ENCODE measurements at places on chromosomes 3 and 15.

GRCh38 chr3:189419038-189419437 lies 212.2 kb upstream of the TP63 start:
- DNase-seq = no peak

GRCh38 chr3:64185436-64185835 lies 39.8 kb downstream of the PRICKLE2 start:
- no peak for DNase-seq

DNA sequence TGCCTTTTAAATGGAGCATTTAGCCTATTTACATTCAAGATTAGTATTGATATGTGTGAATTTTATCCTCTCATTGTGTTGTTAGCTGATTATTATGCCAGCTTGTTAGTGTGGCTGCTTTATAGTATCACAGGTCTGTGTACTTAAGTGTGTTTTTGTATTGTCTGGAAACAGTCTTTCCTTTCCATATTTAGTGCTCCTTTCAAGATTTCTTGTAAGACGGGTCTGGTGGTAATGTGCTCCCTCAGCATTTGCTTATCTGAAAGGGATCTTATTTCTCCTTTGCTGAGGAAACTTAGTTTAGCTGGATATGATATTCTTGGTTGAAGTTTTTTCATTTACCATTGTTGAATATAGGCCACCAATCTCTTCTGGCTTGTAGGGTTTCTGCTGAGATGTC lies 549.0 kb downstream of the EPHA3 start:
- DNase-seq = no peak

- no peak for DNase-seq
These were observed 466 bp upstream of the HCN4 start for GRCh38 chr15:73369154-73369694.

- no peak for DNase-seq
These were observed 207.5 kb downstream of the SATB1 start for GRCh38 chr3:18217507-18218174.

DNA sequence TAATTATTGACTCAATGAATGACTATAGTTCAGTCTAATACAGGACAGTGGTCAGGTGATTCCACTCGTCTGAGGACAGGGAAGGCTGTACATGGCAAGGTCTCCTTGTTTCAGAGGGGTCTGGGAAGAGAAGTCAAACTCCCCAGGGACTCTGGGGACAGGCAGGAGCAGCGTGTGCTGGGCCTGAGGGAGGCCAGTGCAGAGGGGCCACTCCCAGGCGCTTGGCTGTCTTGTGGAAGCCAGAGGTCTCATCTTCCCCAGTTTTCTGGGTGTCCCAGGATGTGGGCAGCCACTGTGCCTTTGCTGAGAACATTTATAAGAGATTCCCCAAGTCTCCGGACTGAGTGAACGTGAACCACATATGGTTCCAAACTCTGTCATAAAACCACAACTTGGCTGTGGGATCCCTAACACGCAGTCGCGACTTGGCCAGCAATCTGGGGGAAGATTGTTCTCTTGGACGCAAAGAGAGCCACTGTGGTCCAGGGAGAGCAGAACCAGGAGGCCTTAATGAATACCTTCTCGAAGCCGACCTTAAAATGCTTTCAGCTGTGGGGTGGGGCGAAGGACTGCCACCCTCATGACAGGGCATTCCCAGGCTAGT lies 30.4 kb downstream of the BHLHE40 start:
- no peak for DNase-seq

DNA sequence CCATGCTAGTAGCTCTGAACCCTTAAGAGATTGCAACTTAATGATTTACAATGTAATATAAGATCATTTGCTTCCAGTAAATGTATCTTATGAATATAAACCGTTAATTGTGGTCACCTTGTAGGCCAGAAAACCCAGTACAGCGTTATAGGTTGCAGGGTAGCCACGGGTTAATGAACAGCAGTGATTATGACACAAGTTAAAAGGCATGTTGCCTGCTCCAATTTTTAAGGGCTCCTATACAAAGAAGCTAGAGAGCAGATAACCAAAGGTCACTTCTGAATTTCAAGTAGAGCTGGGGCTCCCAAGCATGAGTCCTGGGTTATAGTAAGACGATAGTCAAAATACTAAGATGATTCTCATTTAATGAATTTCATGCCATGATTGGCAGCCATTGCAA lies 13.5 kb downstream of the GUCA1C start:
- no peak for DNase-seq

GRCh38 chr15:90584841-90585240 lies 55.1 kb downstream of the CRTC3 start:
- no peak for DNase-seq

GRCh38 chr3:103767635-103768034 lies 1332.8 kb downstream of the ZPLD1 start:
- DNase-seq = no peak

DNA sequence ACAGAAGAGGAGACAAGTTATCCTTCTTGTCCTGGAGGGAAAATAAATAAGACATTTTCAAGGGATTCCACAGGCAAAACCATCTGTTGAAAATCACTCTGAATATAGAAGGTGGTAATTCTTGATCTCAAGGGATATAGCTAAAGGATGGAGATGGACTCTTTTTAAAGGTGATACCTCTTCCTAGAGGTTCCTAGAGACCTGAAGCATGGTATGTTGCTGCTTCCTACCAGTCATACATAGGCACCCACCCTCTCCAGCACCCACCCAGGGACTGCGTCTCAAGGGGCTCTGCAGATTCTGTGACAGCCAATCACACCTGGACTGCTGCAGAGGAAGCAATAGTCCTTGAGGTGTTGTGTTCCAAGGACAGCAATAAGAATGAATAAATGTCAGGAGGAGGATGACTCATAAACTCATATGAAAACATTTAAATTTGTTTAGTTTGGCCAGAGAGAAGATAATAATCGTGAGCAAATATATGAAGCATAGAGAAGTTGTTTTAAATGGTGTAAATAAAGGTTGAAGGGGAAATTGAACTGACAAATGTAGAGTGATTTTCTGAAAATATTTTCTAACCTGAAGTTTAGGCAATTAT lies 741.6 kb upstream of the CBLB start:
- DNase-seq = no peak

- DNase-seq = no peak
These were observed 40.4 kb upstream of the C15orf39 start for GRCh38 chr15:75161106-75161916.

GRCh38 chr3:158213461-158213860 lies 103.6 kb downstream of the RSRC1 start:
- DNase-seq = no peak

- no peak for DNase-seq
These were observed 37.7 kb upstream of the GNB5 start for GRCh38 chr15:52228921-52229320.

DNA sequence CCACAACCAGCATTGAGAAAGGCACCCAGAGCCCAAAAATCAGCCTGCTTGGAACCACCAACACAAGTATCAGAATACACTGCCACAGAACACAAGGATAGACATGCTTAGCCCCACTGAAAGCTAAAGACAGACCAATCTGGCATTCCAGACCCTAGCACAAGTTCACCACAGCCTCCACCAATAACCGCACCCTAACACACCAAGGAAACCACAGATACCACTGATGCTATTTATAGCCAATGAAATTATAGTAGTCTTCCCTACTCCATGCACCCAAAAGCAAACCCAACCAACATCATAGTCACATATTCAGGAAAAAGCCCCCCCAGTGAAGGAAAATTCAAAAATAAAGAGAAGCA lies 83.9 kb upstream of the STT3B start:
- DNase-seq = no peak

DNA sequence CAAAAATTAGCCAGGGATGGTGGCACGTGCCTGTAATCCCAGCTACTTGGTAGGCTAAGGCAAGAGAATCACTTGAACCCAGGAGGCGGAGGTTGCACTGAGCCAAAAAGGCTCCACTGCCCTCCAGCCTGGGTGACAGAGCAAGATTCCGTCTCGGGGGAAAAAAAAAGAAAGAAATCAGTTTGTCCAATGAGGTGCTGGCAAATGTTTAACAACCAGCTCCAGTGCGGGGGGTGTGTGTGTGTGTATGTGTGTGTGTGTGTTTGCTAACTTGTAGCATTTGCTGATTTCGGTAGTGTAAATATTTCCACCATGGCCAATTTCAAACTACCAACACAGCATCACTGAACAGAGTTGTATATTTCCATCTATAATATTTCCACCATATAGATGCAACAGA lies 23.8 kb upstream of the IDH2 start:
- DNase-seq = no peak

- DNase-seq = no peak
These were observed 426.3 kb downstream of the MECOM start for GRCh38 chr3:169237201-169237600.

GRCh38 chr3:29128001-29128400 lies 152.9 kb upstream of the RBMS3 start:
- no peak for DNase-seq

- no peak for DNase-seq
These were observed 47.4 kb upstream of the MKRN3 start for GRCh38 chr15:23518104-23518503.

GRCh38 chr15:91632981-91633380 lies 220.5 kb upstream of the SLCO3A1 start:
- no peak for DNase-seq

GRCh38 chr3:153749070-153749610 lies 372.1 kb upstream of the ARHGEF26 start:
- DNase-seq = no peak

DNA sequence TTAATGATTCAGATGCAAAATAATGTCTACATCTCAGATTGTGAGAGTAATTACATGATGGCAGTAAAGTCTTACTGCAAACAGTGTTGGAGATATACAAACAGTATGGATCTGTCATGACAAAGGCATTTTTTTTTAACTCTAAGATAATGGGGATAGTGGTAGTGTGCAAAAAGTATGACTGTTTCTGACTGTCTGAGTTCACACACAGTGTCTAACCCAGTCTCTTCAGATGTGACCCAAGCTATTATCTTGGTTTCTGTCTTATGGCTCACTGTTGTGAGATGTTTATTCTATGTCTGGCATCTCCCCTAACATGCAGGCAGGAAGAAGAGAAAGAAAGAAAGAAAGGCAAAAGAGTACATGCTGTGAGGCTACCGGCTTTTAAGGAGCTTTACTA lies 17.0 kb downstream of the RPL39L start:
- DNase-seq = no peak

DNA sequence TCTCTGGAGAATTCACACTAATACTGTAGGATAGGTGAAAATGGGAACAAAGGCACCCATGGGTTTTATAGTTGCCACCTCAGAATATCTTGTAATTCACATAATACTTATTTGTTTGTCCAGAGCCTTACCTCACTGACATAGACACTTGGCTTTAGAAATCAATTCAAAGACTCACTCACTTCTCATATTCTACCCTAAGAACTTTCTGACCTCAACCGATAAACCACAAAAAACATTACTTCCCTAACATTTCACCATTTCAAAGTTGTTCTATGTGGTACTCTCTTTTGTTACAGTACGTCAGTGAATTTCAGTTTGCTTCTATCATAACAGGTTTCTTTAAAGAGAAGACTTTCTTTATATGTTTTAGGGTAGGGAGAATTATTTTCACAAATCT lies 359.3 kb downstream of the IGSF11 start:
- no peak for DNase-seq

- DNase-seq = no peak
These were observed 517.6 kb upstream of the ALCAM start for GRCh38 chr3:104849070-104849469.

- DNase-seq = no peak
These were observed 4.4 kb downstream of the ITIH3 start for GRCh38 chr3:52798978-52799476.

- no peak for DNase-seq
These were observed 299.6 kb downstream of the UNC13C start for GRCh38 chr15:54277834-54278233.

DNA sequence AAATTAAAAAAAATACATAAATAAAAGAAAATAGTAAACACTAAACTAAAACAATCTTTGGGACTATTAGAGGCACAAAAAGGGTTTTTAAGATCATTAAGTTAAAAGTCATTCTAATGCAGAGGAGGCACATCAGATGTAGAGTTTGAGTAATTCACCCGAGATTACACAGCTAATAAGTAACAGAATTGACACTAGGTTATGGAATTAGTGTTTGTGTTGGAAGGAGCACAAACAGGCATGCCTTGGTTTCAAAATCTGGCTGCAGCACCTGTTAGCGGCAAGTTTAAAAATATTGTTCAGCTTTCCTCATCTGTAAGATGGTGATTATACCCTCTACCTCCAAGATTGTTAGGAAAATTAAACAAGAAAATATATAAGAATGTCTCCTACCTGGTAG lies 39.0 kb downstream of the RASA2 start:
- no peak for DNase-seq

GRCh38 chr3:36689560-36689959 lies 74.8 kb downstream of the DCLK3 start:
- no peak for DNase-seq

DNA sequence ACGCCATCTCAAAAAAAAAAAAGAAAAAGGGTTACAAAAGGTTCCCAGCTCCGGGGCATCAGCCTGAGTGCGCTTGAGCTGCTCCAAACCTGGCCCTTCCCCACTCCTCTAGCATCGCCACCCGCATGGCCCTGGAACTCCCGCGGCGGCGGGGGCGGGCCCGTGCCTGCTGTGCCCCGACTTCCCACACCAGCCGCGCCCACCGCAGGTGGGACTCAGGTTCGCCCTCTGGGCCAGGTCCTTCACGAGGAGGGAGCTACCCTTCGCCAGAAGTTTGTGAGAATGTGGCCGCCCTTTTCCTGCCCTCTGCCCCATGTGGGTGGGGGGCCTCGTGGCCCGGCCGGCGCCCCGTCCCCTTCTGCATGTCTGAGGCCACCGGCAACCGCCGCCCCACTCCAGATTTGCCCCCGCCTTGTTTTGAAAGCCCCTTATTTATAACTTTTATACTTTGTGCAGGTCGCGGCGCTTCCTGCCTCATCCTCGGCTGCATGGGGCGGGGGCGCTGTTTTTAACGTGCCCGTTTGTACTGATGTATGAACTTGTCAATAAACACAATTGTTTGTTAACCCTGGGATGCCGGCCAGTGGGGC lies 507 bp upstream of the JMJD7 start:
- DNase-seq = no peak

- peak; percentile 12 for DNase-seq
These were observed 25.4 kb upstream of the SLC25A26 start for GRCh38 chr3:66195347-66195783.

DNA sequence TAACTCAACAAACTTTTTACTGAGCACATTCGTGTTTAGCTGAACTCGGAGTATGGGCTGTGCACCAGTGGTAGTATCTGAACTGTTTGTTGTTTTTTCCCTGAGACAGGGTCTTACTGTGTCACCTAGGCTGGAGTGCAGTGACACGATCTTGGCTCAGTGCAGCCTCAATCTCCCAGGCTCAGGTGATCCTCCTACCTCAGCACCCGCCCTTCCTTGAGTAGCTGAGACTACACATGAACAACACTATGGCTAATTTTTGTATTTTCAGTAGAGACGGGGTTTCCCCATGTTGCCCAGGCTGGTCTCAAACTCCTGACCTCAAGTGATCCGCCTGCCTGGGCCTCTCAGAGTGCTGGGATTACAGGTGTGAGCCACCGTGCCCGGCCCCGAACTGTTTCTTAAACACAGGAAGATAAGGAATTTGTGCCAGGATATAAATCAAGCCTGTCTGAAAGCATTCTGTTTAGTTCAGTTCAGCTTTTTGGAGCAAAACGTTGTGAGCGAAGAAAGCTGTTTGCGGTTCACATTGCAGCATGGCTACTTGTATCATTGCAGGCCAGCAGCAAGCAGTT lies 40.4 kb upstream of the SKOR1 start:
- no peak for DNase-seq

- DNase-seq = no peak
These were observed 29.2 kb upstream of the PLA2G4D start for GRCh38 chr15:42123546-42123945.

All from DMS79 (cell line).